Fibroblast of skin of left biceps (primary cell): ENCODE measurements at places on chromosomes 11 and 22.

DNA sequence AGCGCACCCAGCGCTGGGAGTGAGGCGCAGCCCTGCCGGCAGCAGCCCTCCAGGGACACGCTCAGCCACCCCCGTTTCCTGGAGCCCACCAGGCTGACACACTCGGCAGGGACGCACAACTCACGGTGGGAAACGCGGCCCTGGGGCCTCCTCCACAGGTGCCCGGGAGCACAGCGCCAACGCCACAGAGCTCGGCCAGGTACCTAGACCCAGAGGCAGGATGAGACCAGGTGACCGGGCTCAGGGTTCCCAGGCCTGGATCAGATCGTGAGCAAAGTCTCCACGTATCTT is 18.0 kb downstream of the TUBGCP6 start:
- DNase-seq: no peak

DNA sequence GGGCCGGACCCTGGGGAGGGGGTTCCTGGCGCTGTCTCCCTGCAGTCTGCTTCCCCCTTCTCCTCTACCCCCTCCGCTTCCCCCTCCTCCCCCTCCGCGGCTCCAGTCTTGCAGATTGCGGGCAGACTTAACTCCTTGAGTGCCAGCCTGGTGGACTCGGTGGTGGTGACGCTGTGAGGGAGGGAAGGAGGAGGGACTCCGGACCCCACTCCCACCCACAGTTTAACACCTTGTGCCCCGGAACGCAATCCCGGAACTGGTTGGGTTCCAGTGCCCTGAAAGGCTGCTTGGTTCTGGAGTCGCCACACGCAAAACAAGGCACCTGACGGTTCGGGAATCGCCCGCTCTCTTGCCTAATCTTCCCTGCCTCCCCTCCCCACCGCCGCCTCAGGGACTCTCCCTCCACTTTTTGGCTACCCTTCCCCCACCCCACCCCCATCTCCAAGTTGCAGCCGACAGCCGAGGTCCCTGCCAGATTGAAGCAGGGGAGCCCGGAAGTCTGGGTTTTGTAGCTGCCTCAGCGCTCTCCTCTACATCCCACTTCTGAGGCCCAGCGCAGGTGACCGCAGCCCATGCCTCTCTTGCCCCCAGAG is 3.9 kb upstream of the BCL9L start:
- peak; percentile 75 for DNase-seq

DNA sequence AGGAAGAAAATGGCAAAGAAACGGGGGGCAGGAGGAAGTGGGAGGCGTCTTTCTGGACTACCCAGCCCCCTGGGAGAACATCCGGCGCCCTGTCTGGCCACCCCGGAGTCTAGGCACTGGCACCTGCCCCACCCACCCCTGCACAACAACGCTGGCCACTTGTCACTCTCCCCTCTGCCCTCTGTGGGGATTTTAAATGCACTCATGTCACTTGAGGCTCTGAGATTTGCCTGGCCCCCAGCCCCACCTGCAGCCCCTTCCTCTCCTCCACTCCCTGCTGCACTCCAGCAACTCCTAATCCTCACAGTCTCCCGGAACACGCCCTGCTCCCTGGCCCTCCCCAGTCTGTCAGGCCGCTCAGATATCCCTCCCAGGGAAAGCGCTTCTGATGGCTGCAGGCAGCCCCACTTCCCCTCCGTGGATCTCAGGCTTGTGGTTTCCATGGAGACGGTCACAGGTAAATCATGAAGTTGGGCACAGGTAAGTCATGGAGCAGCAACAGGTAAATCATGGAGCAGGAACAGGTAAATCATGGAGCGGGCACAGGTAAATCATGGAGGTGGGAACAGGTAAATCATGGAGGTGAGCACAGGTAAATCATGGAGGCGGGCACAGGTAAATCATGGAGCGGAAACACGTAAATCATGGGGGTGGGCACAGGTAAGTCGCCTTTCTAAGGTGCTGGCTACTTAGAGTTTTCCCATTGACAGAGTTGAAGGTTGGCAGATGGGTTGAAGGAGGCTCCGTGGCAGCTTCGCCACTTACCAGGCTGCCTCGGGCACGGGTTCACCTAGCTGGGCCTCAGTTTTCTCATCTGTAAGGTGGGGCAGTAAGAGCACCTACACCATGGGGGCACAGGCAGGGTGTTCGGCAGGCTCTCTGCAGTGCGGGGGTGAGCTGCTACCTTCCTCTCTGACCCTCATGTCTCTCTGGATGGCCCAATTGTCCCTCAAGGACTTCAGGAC is 79.0 kb upstream of the SHISAL1 start:
- no peak for DNase-seq

DNA sequence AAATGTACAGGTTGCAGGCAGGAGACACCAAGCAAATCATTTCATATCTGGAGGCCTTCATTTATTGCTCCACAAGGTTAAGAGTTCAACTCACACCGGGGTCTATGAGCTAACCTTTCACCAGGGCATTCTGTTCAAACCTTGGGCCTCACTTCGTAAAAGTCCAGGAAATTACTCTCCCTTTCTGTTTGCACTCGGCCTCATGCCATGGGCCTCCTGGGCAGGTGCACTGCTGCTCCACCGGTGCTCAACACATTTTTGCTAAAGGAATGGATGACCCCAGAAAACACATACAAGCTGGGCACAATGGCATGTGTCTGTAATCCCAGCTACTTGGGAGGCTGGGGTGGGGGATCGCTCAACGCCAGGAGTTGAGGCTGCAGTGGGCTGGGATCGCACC is 16.6 kb upstream of the RRP7A start:
- DNase-seq: no peak

- peak; percentile 34 for DNase-seq
Measured at GRCh38 chr22:26360169-26360885, 68.7 kb upstream of the ASPHD2 start.

DNA sequence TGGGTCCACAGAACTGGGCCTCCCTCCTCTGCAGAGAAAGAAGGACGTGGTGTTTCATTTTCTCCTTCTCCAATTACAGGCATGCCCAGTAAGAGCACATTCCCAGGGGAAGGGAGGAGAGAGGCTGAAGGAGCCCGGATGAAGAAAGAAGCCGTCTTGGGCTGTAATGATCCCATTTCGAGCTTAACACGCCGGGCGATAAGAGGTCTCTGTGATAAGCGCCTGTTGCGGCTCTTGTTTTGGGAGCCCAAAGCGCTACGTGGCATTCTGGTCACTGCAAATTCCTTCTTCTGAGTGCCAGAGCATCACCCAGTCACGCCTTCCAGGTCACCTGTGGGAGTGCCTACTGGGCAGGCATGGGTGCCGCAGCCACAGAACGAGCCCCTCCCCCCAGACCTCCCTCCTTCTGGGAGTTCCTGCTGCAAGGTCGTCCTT is 57.5 kb downstream of the ANO1 start:
- DNase-seq: no peak

DNA sequence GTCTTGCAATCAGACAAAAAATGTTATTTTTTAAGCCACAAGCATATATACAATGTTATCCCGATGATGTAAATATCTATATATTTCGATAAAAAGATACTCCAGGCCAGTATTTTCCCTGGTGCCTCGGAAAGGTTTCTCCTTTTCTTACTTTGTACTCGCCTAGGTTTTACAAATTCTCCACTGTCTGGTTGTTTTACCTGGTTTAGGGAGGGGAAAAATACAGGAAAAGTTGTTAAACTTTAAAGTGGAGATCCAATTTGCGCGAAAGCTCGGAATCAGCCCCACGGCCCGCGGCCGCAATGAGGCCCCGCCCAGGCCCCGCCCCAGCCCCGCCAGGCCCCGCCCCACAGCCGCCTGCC is 58.4 kb upstream of the WNT7B start:
- no peak for DNase-seq

DNA sequence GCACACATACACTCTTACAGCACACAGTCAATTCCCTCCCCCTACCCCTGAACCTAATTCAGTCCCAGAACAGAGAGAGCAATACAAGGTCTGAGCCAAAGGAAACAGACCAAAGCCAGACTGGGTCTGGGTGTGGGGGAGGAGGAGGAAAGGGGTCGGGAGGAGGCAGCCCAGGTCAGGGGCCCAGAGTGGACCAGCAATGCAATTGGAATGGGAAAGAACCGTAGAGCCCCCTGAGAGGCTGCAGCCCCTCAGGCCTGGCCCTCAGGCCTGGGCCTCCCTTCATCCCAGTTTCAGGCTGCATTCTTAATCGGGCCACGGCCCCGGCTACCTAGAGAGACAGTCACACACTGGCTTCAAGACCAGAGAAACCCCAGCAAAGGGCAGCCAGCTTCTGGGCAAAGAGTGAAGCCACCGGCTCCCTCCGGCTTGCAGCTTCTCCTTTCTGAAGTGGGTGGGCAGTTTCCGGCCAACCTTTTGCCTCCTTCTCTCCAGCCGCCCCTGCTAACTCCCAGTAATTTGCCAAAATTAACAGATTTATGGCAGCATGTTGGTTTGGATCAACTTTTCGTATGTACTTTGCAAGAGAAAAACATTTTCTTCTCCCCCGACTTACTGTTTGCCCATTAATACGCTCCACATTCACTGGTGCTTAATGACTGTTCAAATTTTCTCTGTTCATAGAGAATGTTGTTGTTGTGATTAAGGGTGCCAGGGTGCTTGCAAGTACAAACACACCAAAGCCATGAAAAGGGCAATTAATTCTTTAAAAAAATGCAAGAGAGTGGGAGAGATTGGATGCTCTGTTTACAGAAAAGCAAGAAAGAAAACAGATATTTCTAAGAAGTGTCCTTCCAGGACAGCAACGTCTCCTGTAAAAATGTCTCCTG is 488.3 kb downstream of the MN1 start:
- no peak for DNase-seq

- DNase-seq: no peak
Measured at GRCh38 chr22:21026783-21027692, 5.3 kb downstream of the SLC7A4 start.

- DNase-seq: no peak
Measured at GRCh38 chr22:38872831-38873248, 824 bp upstream of the CBX6 start.

DNA sequence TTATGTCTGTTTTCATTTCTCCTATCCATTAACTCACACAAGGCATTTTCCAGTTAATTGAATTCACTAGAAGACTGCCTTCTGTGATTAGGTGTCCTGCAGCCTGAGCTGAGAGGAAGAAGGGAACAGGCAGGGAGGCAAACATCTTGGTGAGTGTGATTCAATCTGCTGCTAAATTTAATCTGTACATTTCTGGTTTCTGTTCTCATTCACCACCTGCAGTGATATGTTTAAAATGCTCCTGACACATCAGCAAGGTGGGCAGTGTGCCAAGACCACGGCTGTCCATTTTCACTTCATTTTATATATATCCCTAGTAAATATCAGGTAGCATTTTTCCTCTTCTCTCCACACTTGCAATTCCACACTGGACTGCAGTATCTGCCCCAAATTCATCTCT is 416.5 kb downstream of the TMEM135 start:
- no peak for DNase-seq

DNA sequence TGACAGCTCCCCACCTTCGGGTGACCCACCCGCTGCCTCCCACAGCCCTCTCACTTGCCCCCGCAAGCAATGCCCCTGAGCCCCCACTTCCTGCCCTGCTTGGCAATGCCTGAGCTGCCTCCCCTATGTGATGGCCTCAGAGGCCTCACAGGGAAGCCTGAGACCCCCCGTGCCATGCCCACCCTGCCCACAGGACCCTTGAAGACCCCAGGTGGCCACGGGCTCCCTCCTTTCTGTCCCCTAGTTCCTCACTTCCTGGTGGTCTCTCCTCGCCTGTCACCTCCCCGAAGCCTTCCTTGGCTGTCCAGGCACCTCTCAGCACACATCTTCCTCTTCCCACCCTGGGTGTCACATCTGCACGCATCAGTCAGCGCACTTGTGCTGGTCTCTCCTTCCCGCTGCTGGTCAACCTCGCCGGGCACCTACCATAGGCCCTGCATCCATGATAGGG is 90.5 kb downstream of the BRD1 start:
- DNase-seq: no peak

GRCh38 chr22:46974631-46975585 is 212.5 kb downstream of the TBC1D22A start:
- no peak for DNase-seq

- DNase-seq: no peak
Measured at GRCh38 chr11:16979703-16980622, 34.3 kb downstream of the PLEKHA7 start.

- DNase-seq: peak; percentile 68
Measured at GRCh38 chr11:133040289-133040900, 491.9 kb downstream of the OPCML start.

- no peak for DNase-seq
Measured at GRCh38 chr11:115653926-115654325, 149.7 kb upstream of the CADM1 start.

DNA sequence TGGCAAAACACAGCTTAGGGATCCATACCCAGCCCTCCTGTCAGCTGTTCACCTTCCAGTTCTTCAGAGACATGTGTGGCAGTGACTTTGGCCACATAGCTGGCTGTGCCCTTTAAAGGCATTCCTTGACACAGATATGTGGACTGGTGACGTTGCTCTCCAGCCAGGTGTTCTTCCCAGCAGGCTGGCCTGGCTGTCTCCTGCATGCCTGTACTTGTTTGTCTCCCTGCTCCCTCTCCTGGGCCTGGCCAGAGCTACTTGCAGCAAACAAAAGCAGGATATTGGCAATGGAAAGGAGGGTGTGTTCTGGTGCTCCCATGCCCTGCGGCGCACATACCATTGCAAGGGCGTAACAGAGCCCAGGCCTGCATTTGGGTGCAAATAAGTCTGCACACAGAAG is 38.3 kb downstream of the PIK3IP1 start:
- no peak for DNase-seq

- DNase-seq: no peak
Measured at GRCh38 chr11:2519862-2520735, 75.3 kb downstream of the KCNQ1 start.

DNA sequence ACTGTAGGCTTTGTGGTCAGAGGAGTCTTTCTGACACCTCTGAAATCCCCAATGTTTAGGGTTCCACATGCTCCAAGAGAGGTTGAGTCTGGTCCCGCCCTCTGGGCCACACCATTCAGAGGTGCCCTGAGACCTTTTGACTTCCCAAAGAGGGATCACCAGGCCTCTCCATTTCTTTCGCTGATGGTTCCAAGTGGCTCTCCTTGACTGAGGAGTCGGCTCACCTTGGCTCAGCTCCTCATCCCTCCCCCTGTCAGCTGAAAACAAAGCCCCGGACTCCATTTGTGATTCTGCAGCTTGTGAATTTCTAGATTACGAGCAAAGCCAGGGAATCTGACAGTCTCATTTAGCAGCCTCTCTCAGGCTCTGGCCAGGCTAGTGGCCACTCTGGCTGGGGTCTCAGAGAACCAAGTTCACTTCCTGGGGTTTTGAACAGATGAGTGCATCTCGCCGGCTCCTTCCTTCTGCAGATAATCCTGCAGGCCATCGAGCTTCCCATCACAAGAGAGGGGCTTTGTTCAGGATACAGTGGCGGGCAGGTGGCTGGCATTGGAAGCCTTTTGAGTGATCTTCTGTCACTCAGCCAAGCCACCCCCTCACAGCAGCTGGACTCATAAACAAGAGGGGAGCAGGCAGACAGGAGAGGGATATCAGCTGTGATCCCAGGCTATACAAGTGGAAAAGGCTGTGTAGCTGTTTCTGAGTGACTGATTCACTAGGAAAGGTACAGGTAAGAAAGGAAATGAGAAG is 102.9 kb downstream of the TRIM29 start:
- no peak for DNase-seq

GRCh38 chr11:70433526-70433925 is 35.2 kb downstream of the CTTN start:
- DNase-seq: no peak
